ENCODE measurements at places on chromosomes 4 and X. TPM values are rescaled to one million over a fixed set of nuclear protein-coding genes. Genes with fewer than 3 reads are reported as not detected.

Gene FAT1
- total RNA-seq, result 59.1 TPM

GRCh38 chrX:132443196-132444135, 45.4 kb downstream of the MBNL3 start:
- no peaks in the 10 kb centered on the region for H3K36me3 ChIP-seq
- H3K27me3 ChIP-seq, result no peaks in the 10 kb centered on the region
- no peak overlapping the region for H3K4me3 ChIP-seq

DNA sequence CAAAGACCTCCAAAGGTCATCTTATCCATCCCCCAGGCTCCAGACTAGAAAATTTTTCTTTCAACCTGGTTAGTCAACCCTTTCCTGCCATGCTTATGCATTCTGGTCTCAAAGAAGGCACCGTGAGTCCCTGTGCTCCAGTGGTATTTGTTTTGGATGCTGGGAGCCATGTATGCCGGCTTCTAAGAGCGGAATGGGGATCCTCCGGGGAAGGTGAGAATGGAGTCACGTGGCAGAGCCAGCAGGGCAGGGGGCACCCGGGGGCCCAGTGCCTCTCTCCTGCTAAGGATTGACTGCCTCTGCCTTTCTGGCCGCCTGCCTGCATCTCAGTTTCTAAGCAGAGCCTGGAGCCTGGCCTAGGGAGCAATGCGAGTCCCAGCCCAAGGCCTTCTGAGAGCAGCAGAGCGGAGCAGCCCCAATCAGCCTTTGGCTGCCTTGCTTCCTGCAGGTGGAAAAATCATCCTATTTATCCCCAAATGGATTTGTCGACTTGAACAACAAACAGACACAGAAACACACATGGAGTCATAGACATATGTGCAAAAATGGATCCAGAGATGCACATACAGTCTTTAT, 141.0 kb downstream of the PJA1 start:
- no peak for DNase-seq
- H3K27ac ChIP-seq, result peak overlapping the region; percentile 67
- peaks cover 38% of the 10 kb centered on the region for H3K4me1 ChIP-seq
- H3K27me3 ChIP-seq, result no peaks in the 10 kb centered on the region

- no peaks in the 10 kb centered on the region for H3K36me3 ChIP-seq
- DNase-seq, result peak; percentile 42
- H3K27me3 ChIP-seq, result no peaks in the 10 kb centered on the region
Observed at GRCh38 chrX:153468008-153468580, 2.3 kb downstream of the HAUS7 start.

DNA sequence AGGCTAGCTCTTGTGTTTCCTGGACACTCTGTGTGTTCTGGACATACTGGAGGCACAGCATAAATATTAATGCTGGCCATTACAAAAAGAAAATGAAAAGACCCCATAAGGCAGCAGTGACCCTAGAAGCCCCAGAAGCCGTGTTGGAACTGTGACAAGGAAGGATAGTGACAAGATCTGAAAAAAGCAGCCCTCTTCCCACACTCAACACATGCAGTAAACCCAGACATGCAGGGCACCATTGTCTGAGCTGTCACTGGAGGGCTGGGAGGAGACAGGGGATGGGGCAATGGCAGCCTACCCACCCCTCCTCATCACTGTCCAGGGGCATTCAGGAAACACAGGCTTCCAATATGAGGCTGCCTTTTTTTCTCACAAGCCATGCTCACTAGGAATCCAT, 6.5 kb downstream of the TRIM2 start:
- H3K4me3 ChIP-seq, result no peak overlapping the region
- DNase-seq, result no peak
- no peak overlapping the region for H3K27ac ChIP-seq
- H3K36me3 ChIP-seq, result no peaks in the 10 kb centered on the region
- H3K4me1 ChIP-seq, result peaks cover 26% of the 10 kb centered on the region

- peak; percentile 15 for DNase-seq
Observed at GRCh38 chrX:30653415-30654131, at the start of gene GK. Gene GK, plus strand, starts transcription at chrX:30653423. Its CDS starts 115 bp downstream, at chrX:30653538.

DNA sequence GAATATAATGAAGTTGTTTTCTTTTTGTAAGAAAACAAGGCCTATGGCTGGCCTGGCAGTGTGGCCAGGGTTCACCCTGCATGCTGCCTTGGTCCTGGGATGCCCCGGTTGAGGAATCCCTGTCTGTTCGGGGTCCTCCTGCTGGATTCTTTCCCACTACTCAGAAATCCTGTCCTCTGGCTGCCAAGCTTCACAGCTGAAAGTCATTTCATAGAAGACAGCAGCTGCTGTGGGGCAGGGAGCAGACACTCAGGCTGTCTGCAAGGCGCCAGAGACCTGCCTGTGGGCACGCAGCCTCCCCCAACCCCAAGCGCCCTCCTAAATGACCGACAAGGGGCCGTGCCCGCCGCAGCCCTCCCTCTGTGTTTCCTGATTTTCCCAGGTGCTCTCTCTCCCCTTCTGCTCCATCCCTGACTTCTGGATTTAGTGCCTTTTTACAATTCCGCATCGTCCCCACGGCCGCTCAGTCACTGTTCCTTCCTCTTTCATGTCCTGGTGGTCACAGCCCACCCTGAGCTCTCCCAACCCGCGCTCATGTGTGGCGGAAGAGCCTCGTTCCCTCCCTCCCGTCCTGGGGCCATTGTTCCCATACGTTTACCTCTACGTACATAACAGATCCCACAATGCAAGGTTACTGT, 27.5 kb downstream of the ZFYVE28 start:
- DNase-seq, result no peak
- H3K36me3 ChIP-seq, result no peaks in the 10 kb centered on the region
- no peak overlapping the region for H3K27ac ChIP-seq
- peaks cover 25% of the 10 kb centered on the region for H3K4me1 ChIP-seq
- H3K4me3 ChIP-seq, result no peak overlapping the region

GRCh38 chr4:2069986-2070385, 10.9 kb downstream of the NAT8L start:
- H3K36me3 ChIP-seq, result no peaks in the 10 kb centered on the region
- H3K4me1 ChIP-seq, result no peaks in the 10 kb centered on the region
- peaks cover 46% of the 10 kb centered on the region for H3K27me3 ChIP-seq
- no peak overlapping the region for H3K27ac ChIP-seq
- no peak overlapping the region for H3K4me3 ChIP-seq

DNA sequence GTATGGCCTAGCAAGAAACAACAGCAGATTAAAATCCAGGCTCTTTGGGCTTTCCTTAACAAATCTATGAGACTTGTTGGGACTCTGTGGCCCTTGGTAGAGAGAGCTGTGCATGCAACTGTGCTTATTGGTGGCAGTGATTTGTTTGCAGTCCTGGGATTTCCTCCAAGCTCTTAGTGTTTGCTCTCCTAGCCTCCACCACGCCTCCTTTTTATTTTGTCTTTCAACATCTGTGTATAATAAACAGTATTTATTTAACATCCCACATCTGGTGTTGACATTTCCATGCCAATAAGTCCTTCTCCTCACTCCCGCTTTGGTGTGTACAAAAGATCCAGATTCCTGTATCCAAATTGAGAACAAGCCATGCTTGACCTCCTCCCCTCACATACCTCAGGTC, 3.1 kb downstream of the TNMD start:
- DNase-seq, result no peak
- H3K4me1 ChIP-seq, result no peaks in the 10 kb centered on the region

DNA sequence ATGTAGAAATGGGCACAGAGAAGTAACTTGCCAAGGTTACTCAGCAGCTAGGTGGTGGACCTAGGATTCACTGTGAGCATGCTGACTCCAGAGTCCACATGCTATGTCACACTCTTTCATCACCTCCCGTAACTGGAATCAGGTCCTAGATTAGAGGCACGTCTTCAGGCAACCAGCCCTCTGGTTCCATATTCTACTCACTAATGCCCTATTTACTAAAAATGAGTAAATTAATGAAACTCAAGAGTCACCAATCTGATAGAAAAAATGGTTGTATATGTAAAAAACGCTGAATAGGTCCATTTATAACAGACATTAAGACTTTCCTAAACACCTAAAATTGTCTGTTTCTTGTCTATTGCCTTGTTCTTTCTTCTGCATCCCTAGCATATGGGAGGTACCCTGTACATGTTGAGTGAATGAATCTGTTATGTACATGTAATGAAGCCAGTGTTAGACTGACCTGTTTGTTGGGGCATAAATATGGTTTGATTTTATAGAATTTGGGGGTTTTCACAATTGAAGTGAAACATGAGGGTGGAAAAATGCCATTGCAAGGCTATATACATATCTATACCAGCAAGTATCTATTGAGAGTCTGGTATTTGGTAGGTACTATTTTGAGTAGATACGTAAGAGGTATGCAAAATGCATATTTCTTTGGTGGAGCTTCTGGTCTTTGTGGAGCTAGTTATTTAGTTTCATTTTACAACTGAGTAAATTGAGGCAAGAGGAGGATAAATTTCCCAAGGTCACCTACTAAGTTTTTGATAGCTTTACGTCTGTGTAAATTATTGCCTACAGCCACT, 7.5 kb upstream of the RUFY3 start:
- H3K4me3 ChIP-seq, result no peak overlapping the region
- peaks cover 21% of the 10 kb centered on the region for H3K4me1 ChIP-seq
- no peak for DNase-seq
- no peaks in the 10 kb centered on the region for H3K27me3 ChIP-seq

DNA sequence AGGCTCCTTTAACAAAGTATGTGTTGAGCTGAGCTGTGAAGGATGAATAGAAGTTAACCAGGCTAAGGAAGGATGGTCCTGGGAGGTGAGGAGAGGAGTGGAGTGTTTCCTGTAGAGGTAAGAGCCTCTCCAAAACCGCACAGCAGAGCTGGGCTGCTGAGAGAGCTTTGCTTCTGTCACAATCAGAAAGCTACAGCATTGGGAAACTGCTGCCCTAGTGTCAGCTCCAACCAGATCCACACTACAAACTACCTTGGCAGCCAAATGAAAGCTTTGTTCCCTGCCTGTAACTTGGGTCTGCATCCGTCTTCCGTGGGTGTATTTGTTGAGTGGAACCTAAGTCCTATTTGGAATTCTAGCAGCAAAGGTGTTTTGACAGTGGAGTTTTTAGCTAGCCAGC, 91.8 kb downstream of the REPS2 start:
- no peaks in the 10 kb centered on the region for H3K27me3 ChIP-seq
- H3K4me3 ChIP-seq, result no peak overlapping the region
- H3K27ac ChIP-seq, result peak overlapping the region; percentile 30

GRCh38 chr4:59247032-59247431, 1953.1 kb upstream of the ADGRL3 start:
- no peaks in the 10 kb centered on the region for H3K27me3 ChIP-seq
- H3K4me3 ChIP-seq, result no peak overlapping the region
- H3K4me1 ChIP-seq, result no peaks in the 10 kb centered on the region

GRCh38 chr4:16066586-16067128, 17.2 kb downstream of the PROM1 start:
- H3K4me1 ChIP-seq, result no peaks in the 10 kb centered on the region
- no peaks in the 10 kb centered on the region for H3K36me3 ChIP-seq
- no peaks in the 10 kb centered on the region for H3K27me3 ChIP-seq
